ENCODE measurements at places on chromosomes 11 and 22. TPM values are rescaled to one million over a fixed set of nuclear protein-coding genes. Genes with fewer than 3 reads are reported as not detected.

Gene OR52I1
- not detected for total RNA-seq

Gene PANX3
- not detected for total RNA-seq

Gene ZDHHC8
- 20.7 TPM for total RNA-seq

Gene RTL10
- total RNA-seq, result 16.8 TPM

Gene SORL1
- total RNA-seq, result 67.6 TPM

Gene RIMBP3B
- 0.12 TPM for total RNA-seq

Gene BTG4
- not detected for total RNA-seq
